Purkinje cell (primary cell): ENCODE measurements at places on chromosomes 13 and 19. TPM values are rescaled to one million over a fixed set of nuclear protein-coding genes. Genes with fewer than 3 reads are reported as not detected.

The C19orf81 gene
- not detected in 2 replicates for polyA plus RNA-seq

The ATP8B3 gene
- not detected in 2 replicates for polyA plus RNA-seq

The KIR3DL1 gene
- not detected in 2 replicates for polyA plus RNA-seq

The LILRA1 gene
- polyA plus RNA-seq: not detected in 2 replicates

The ZNF534 gene
- polyA plus RNA-seq: 0.73 and 0.85 TPM in 2 replicates

The OLFM2 gene
- 0.45 and 2.6 TPM in 2 replicates for polyA plus RNA-seq

The FAM216B gene
- polyA plus RNA-seq: not detected in 2 replicates

The ZIC5 gene
- 1.9 and 2.6 TPM in 2 replicates for polyA plus RNA-seq

The PSG7 gene
- polyA plus RNA-seq: not detected in 2 replicates

The GPC5 gene
- polyA plus RNA-seq: 3.8 and 11.9 TPM in 2 replicates

The LRRC63 gene
- polyA plus RNA-seq: 0.55 and 0.67 TPM in 2 replicates

The GRK1 gene
- not detected in 2 replicates for polyA plus RNA-seq

The ZNF541 gene
- polyA plus RNA-seq: not detected in 2 replicates

The FUT2 gene
- polyA plus RNA-seq: 0.13 and 0.17 TPM in 2 replicates

The UBXN6 gene
- polyA plus RNA-seq: 12.1 and 14.0 TPM in 2 replicates

The ELOF1 gene
- 17.2 and 21.9 TPM in 2 replicates for polyA plus RNA-seq
